Breast epithelium (tissue), 4 donors: ENCODE measurements at places on chromosomes 1 and 21. TPM values are rescaled to one million over a fixed set of nuclear protein-coding genes. Genes with fewer than 3 reads are reported as not detected.
A peak's percentile ranks its signal among the peaks of the same experiment; 100 is the strongest.

COL6A2 gene
- 1,266 TPM for total RNA-seq

- DNase-seq = no peak
Observed at GRCh38 chr1:3065396-3065795, 3.6 kb upstream of the PRDM16 start.

DNA sequence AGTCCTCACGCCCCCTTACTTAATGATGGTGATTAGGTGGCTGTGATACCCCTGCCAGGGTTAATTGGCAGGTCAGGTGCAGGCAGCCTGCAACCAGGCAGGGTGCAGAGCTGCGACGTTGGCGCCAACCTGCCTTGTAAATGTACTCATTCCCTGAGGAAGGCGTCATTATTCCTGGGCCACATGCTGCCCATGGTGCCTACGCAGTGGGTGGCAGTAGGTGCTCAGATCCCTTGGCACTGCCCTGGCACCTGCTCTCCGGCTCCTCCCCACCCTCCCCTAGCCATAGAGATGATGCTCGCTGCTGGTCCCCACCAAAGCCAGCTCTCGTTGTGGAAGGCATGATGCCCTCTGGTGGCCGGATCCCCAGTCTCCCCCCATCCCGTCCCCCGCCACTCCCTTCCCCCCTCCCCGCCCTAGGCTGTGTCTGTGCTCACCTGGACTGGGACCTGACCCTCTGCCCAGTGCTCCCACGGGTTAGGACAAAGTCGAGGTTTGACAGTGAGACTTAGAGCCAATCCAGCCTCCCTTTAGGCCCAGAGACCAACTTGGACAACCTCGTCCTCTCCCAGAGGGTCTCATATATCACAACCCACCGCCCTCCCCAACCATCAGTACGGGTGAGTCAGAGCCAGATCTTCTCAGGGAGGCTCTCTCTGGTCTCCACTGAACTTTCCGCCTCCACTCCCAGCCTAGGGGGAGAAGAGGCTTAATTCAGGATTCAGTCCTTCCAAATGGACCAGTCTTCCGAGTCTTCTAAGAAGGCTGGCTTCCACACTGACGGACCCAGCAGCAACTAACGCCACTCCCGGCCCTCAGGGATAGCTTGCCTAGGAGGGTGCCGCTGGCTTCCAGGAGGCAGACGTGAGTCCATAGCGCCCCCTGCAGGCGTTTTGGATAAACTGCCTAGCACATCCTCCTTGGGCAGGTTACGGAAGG, 5.7 kb downstream of the KRTCAP2 start:
- DNase-seq = peak; percentile 88

- DNase-seq = peak; percentile 74
Observed at GRCh38 chr1:206685769-206686477, 1.2 kb downstream of the MAPKAPK2 start.

DNA sequence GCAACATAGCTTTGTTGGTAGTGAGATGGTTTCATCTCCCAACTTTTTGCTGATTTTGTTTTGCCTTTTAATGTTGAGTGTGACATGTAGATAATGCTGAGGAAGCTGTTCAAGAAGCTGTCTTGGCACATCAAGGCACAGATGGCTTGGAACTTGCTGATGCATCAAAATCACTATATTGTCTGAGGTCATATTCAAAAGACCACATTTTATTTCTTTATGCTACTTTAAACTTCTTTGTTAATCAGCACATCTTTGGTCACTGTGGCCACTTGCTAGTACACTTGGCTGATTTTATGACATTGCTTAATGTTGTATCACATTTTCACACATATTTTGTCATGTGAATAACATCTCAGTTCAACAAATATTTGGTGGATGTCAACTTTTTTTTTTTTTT, 87.1 kb upstream of the BCL10 start:
- DNase-seq = no peak

GRCh38 chr1:118360817-118361216, 175.8 kb upstream of the SPAG17 start:
- DNase-seq = no peak

DNA sequence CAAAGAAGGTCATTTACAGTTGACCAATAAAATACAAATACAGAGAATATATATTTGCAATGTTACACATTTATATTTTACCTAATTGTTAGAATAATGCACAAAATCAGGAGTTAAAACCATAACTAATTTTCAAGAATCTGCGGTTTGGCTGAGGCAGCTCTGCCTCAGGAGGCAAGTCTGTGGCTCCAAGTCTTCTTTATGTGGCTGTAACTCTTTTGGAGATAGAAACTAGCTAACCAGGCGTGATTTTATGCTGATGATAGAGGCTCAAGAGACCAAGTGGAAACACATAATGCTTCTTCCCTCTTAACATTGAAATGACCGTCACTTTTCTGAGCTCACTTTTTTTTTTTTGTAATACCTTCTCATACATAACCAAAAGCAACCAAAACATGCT, 744.7 kb upstream of the CXADR start:
- DNase-seq = no peak
